ENCODE measurements at places on chromosomes 4 and X. TPM values are rescaled to one million over a fixed set of nuclear protein-coding genes. Genes with fewer than 3 reads are reported as not detected.

The GLRA2 gene
- not detected for total RNA-seq

The GRIA2 gene
- not detected for total RNA-seq

The DIPK2B gene
- not detected for total RNA-seq

The RAB40A gene
- total RNA-seq, result 0.19 TPM

The ARL9 gene
- 0.55 TPM for total RNA-seq

The NOX1 gene
- not detected for total RNA-seq

The GPAT3 gene
- total RNA-seq, result 25.9 TPM

The TRPC5OS gene
- not detected for total RNA-seq

The STPG2 gene
- total RNA-seq, result not detected

The CFAP97 gene
- 30.8 TPM for total RNA-seq

The EVC gene
- total RNA-seq, result 4.0 TPM

The TRO gene
- total RNA-seq, result 3.2 TPM

The BANK1 gene
- not detected for total RNA-seq

The NXF2B gene
- not detected for total RNA-seq

The TENM3 gene
- not detected for total RNA-seq

The GYPB gene
- 0.70 TPM for total RNA-seq

The ARHGAP6 gene
- total RNA-seq, result not detected

The GPR119 gene
- not detected for total RNA-seq

The VCX3A gene
- total RNA-seq, result not detected
